ENCODE measurements at places on chromosomes 11 and 22.

- DNase-seq, result no peak
Measured at GRCh38 chr11:19444231-19444630, 203.5 kb upstream of the E2F8 start.

GRCh38 chr11:3971756-3972404, 116.4 kb downstream of the STIM1 start:
- no peak for DNase-seq

GRCh38 chr22:37015587-37015878, 3.7 kb downstream of the TST start:
- no peak for DNase-seq

DNA sequence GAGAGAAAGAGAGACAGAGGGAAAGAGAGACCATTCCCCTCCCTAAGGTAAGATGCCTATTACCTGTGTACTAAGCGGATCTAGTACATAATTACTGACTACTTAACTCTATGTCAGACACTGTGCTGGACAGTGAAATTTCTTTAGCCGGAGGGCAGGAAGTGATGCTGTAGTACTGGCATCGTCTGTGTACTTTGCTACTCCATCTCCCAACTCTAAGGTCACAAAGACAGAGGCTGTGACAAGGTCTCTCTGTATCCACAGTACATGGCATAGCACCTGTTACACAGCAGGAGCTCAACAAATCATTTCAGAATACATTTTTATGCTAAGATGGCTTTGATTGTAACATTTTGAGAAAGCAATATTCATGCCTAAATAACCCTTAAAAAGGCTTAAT, 9.0 kb downstream of the BLID start:
- no peak for DNase-seq

DNA sequence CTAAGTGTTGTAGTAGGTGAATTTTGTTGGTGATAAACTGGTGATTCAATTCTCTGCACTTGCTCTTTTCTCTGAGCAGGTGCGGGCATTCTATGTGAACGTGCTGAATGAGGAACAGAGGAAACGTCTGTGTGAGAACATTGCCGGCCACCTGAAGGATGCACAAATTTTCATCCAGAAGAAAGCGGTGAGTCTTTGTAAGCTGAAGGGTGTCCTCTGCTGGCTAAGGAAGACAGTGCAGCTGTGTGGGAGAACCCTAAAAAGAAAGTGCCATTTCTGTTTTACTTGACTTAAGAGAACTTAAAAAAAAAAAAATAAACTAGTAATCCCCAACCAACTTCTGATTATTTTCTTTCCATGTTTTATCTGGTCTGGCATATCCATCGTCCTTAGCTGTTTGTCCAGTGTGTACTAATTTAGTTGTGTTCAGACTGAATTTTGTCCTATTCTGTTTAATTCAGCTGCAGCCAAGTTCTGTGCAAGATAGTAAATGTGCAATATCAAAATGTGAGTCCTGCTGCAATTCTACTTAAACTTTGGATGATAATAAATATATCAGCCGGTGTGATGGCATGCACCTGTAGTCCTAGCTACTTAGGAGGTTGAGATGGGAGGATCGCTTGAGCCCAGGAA, 29.6 kb downstream of the CAT start:
- peak; percentile 10 for DNase-seq

DNA sequence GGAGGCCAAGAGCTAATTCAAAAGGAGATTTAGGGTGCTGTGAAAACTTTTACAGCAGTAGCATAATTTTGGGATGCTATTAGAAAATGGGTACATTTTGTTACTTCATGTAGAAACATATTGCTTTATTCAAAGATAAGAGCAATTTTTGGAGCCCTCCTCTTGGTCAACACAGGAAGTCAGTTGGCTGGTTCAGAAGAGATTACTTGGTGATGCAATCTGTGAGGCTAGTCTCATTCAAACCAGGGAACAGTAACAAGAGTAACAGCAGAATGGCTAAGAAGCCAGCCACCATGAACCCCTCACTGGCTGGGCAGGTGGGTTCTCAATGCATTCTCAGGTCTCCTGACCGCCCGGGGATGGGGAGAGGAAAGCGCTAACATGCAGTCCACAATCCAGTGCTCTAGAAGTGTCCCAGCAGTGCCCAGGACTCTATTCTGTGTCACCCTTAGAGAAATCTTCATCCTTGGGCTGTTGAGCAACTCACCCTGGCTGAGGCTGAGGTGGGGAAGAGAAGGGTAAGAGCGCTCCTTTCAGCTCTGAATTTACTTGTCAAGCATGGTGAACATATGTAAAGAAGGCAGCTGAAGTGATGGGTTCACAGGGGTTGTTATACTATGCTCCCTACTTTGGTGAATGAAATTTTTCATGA, 262.2 kb upstream of the UBASH3B start:
- DNase-seq, result no peak
